ENCODE measurements at places on chromosomes 7 and 10.

DNA sequence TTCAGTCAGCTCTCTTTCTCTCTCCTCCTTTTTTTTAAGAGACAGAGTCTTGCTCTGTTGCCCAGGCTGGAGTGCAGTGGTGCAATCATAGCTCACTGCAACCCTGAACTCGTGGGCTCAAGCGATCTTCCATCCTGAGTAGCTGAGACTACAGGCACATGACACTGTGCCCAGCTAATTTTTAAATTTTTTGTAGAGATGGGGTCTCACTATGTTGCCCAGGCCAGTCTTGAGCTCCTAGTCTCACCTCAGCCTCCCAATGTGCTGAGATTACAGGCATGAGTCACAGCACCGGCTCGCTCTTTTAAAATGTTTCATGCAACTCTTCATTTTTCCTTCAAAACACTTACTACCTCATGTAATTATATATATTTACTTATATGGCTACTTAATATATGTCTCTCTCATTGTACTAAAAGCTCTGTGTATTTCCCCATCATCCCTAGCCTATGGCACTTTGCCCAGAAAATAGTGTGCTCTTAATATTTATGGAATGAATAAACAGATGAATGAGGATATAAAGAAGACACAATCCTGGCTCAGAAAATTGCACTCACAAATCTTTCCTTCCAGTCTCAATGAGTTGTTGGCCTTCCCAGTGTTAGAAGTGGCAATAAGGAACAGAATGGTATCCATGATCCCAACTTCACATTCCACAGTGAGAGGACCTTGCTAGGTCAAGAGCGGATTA, 33.9 kb downstream of the EBLN1 start:
- no peak for DNase-seq

DNA sequence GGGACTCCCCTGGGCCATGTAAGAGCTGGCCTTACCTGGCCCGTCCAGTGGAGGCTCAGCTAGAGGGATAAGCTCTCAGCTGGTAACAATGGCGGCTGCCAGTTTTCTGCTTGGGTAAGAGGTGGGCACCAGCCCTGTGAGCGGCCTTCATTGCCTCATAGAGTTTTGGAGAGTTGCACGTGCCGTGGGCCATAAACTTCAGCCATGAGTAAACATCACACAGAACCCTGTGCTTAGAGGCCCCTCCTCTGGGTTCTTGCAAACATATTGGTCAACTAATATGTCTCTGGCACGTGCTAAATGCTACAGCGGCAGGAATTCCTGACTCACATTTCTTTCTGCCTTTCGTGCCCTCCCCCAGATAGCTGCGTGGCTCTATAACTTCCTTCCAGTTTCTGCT, 103.9 kb upstream of the LEP start:
- DNase-seq = peak; percentile 7

- no peak for DNase-seq
Measured at GRCh38 chr7:13097499-13097898, 410.1 kb downstream of the ARL4A start.

GRCh38 chr10:92091965-92092364, 168.4 kb downstream of the BTAF1 start:
- DNase-seq = no peak

GRCh38 chr7:152340161-152340560, 95.6 kb downstream of the KMT2C start:
- DNase-seq = no peak

DNA sequence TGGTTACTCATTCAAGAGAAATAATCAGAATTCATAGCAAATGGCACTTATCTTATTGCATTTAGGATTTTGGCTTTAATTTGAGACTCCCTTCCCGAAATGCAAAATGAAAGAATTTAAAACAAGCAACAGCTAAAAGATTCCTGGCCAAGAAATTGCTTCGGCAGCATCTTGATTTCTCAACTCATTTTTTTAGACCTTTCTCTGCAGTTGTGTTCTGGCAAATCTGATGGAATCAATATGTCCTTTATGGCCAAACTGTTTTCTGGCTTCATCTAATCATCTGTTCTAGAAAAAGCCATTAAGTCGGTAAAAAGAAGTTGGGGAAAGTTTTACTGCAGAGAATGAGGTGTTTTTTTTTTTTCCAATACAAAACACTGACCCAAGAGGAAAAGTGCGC, 172.1 kb downstream of the SLC16A9 start:
- no peak for DNase-seq

- no peak for DNase-seq
Measured at GRCh38 chr10:48444266-48444665, 137.8 kb downstream of the MAPK8 start.

DNA sequence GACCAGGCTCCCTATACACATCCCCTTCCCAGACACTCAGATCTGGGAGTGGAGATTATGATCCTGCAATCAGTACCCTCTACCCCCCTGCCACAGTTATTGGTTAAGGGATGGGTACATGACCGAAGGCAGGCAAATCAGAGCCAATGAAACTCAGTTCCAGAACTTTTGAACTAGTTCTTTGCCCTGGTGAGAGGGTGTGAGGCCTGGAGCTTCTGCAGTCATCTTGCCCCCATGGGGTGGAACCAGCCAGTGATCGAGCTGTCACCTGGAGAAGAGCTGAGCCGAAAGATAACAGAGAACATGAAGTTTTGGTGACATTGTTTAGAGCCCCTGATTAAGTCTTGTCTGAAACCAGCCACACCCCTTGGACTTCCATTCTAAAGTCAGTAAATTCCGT, 88.2 kb upstream of the DUSP5 start:
- no peak for DNase-seq

- DNase-seq = no peak
Measured at GRCh38 chr10:113987805-113988204, 55.9 kb upstream of the ADRB1 start.

GRCh38 chr7:27686315-27686714, 23.6 kb upstream of the HIBADH start:
- DNase-seq = no peak

DNA sequence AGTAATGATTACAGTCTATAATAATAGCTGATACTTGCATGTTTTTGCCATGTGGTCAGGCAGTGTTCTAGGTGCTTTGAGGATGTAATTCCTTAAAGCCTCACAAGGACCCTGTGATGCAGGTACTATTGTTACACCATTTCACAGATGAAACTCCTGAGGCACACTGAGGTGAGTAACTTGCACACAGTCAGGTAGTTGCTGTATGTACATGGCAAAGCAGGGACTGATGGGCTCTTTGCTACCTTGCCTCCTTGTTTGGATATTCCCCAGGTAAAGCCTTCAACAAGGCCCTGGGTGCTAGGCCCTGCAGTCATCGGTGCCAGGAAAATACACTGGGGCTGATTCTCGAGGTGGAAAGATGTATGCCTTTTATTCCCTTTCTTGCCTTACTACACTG, 317.5 kb downstream of the CXCL12 start:
- no peak for DNase-seq

DNA sequence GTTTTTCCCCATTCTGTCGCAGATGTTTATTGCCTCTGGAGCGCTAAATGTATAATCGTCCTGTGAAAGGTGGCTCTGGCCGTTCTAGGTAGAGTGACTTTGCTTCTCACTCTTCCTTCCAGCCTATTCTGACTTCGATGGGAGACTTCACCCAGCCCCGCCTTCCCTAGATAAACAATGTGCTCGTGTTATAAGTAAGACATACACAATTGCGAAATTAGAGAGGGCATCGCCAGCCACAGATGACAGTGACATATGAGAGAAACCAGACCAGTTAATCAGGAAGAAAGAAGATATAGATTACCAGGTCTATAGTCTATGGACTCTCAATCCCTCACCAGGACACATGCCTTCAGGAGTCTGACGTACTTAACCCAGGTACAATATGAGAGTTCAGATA, 1050.5 kb upstream of the AUTS2 start:
- DNase-seq = no peak

DNA sequence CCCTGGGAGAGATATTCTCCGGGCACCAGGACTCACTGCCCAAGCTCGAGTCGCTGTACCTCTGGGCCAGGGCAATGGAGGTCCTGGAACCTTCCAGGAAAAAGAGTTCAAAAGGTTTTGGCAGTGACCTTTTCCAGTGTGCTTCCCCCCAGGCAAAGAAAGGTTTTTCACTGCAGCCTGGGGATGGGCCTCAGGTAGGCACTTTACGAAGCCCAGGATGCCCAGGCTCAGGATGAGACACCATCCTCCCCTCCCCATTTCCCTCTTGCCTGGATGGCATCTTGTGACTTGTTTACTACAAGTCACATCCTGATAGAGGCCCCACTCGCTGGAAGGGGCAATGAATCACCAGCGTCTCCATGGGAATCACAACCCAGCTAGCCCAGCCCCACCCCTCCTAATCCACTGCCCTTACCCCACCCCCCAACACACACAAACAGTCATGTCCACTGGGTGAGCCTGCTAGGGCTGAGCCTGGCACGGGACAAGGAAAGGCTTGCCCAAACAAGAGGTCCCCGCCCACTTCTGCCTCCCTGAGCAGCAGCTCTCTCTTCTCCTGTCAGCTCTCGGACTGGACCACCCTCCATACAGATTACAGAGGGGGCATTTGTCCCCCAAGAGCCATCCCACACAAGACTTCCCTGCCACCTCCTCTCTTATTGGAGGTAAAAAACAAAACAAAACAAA, 93.8 kb upstream of the SMNDC1 start:
- no peak for DNase-seq

DNA sequence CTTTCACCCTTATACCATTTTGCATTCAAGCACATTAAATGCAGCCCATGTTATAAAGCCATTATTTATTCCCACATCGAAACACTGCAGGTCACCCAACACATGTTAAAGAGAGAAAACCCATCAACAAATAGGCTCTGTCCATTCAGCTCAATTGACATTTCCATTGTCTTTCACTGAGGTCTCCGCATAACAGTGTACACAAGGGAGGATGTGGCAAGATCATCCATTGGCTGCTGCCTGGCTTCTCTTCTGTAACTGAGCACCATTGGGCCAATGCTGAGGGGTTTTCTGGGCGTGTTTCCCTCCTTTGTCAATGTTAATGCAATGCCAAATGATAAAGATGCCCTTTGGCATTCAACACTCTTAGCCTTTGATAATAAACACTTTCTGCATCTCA, 278.1 kb upstream of the SP4 start:
- peak; percentile 80 for DNase-seq

GRCh38 chr7:157352516-157352915, 15.7 kb downstream of the DNAJB6 start:
- DNase-seq = no peak

GRCh38 chr7:28155019-28155660, 25.5 kb downstream of the JAZF1 start:
- no peak for DNase-seq

GRCh38 chr7:134301592-134301991, 15.1 kb downstream of the SLC35B4 start:
- DNase-seq = no peak

GRCh38 chr10:314381-314780, 179.1 kb downstream of the ZMYND11 start:
- no peak for DNase-seq

DNA sequence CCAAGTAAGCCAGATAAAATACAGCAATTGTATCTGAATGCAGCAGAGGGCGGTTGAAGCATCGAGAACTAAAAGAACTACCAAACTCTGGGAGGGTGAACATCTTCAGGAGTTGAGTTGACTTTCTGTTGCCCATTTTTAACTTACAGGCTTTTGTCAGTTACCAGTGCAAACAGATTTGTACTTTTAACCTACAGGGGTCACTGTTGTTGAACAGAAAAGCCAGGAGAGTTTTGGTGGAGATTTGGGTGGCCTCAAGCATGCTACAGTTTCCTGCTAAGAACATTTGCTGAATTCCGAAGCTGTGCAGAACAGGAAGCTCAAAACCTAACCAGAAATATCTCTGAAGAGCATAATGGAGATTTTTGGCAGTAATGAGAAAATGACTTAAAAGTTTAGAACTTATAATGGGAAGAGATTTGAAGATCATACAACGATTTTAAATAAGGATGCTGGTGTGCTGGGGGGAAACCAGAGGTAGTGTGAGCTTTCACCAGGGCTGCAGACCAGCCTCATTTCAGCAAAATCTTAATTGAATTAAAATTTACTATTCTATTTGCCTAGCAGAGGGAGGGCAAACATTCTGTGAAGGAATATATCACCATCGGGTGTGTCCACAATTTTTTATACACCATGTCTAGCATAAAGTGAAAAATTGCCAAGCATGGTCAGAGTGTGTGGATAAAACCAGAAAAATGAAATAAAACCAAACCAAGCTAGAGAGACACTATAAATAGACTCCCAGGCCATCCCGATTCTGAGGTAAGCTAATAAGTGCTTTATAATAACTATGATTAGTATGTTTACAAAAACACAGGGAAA, 208.6 kb upstream of the CCDC6 start:
- no peak for DNase-seq

- DNase-seq = no peak
Measured at GRCh38 chr10:78925800-78926319, 142.9 kb upstream of the ZMIZ1 start.

DNA sequence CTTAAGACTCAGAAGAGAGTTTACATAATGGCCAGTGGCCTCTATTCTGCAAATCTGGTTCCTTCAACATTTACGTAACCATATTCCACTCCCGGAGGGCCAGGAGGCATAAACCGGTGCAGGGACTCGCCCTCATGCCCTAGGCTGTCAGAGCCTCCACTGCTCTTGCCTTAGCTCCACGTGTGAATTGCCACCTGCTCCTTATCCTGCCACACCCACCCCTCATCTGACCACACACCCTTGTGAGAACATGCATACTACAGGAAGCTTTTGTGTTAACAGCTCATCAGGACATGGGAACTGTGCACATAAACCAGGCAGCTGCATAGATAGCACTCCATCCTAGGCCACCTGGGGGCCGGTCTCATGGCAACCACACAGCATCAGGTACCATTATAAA, 146.7 kb upstream of the PFKP start:
- DNase-seq = no peak

DNA sequence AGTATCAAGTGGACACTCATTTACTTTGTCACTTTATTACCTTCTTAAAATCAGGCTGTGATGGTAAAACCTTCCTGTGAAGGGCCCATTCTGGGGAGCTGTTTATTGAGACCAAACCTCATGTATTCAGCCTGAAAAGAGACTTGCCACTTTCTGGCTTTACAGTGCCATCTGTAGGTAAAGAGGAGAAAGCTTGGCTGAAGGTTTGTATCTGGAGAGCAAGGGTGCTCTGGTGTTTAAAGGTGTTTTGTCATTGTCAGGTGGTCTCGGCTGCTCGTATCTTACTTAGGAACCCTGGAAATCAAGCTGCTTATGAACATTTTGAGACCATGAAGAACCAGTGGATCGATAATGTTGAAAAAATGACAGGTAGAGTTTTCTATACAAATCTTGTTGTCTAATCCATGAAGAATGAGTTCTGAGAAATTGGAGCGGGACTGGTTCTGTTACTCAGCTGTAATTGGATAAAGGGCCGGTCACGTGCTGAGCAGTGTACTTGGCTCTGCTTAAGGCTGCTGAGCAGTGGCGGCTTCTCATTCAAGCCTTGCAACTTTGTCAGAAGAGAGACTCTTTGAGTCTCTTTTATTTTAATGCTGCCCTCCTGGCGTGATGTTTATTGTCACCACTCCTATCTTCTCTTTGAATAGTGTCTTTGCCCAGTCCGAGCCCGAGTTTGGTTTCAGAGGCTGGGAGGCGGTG, 46.9 kb downstream of the AP3M1 start:
- DNase-seq = no peak

Measured in SHP77 (cell line).